ENCODE measurements at places on chromosomes 7 and 10. TPM values are rescaled to one million over a fixed set of nuclear protein-coding genes. Genes with fewer than 3 reads are reported as not detected.

DNA sequence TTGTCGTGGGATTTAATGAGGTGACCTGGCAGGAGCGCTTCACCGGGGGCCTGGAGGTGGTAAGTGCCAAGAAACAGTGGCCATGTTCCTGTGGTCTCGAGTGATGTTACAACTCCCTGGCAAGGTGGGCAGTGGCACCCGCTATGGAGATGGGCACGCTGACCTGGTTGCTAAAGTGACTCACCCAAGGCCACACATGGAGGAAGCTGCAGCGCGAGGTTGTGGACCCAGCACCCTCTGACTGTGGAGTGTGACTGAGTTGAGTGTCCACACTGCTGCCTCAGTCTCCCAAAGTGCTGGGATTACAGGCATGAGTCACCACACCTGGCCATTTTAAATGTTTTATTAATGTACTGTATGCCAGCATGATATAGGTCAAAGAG, 73.2 kb downstream of the RGS10 start:
- no peak overlapping the region for H3K27ac ChIP-seq
- no peaks in the 10 kb centered on the region for H3K27me3 ChIP-seq
- H3K36me3 ChIP-seq = no peaks in the 10 kb centered on the region
- no peak for DNase-seq
- no peak overlapping the region for H3K4me3 ChIP-seq

DNA sequence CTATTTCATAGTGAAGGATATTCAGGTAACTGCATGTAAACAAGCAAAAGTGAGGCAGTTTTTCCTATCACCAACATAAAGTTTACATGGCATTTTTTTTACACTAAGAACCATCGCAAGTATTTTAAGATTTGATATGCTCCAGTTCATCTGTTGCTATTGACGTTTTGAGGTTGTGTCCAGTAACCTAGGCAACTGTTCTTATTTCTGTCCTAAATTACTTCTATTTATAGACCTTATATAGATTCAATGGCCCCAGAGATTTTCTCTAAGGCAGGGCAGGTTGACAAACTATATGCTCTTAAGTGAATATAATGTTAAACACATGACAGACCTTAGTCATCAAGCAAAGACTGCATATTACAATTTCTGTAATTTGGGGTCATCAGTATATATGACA, 830.2 kb upstream of the LRRTM3 start:
- H3K4me3 ChIP-seq = no peak overlapping the region
- DNase-seq = no peak
- no peaks in the 10 kb centered on the region for H3K4me1 ChIP-seq
- H3K27ac ChIP-seq = no peak overlapping the region
- H3K36me3 ChIP-seq = no peaks in the 10 kb centered on the region

- H3K4me3 ChIP-seq = no peak overlapping the region
- DNase-seq = no peak
- H3K27ac ChIP-seq = no peak overlapping the region
- H3K27me3 ChIP-seq = no peaks in the 10 kb centered on the region
- H3K36me3 ChIP-seq = no peaks in the 10 kb centered on the region
- peaks cover 28% of the 10 kb centered on the region for H3K4me1 ChIP-seq
Observed at GRCh38 chr10:114708717-114709335, 50.8 kb upstream of the ABLIM1 start.

SEC61A2 gene
- 7.9 TPM for total RNA-seq

ARHGEF35 gene
- 9.0 TPM for total RNA-seq

GRCh38 chr7:100585511-100586265, at the start of gene LRCH4:
TSS of gene LRCH4 (minus strand) at chr7:100586129. CDS start at chr7:100586100, 29 bp downstream.
- H3K4me3 ChIP-seq = peak within 1 kb of the TSS; percentile 66
- no peaks in the 10 kb centered on the region for H3K4me1 ChIP-seq

NODAL gene
- not detected for total RNA-seq

HOXA11 gene
- not detected for total RNA-seq

DNA sequence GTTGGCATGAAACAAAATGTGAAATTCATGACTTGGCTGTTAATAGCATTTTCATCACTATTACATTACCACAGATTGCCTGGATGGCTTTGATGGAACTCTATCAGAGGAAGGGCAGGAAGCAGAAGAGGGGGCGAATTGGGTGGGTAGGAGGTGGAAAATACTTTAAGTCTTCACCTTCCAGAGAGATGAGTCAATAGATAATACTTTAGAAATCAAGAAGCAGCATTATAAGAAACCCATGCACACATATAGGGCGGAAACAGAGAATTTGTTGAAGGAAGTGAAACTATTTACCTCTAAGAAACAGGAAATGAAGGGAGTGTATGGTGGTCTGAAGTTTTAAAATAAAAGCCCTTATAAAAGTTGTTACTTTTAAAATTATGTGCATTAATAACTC, 152.1 kb upstream of the TARP start:
- no peaks in the 10 kb centered on the region for H3K4me1 ChIP-seq
- H3K27ac ChIP-seq = no peak overlapping the region
- DNase-seq = no peak
- H3K27me3 ChIP-seq = no peaks in the 10 kb centered on the region
